ENCODE measurements at places on chromosomes 16 and 17. TPM values are rescaled to one million over a fixed set of nuclear protein-coding genes. Genes with fewer than 3 reads are reported as not detected.

SULT1A4 gene
- 11.6 TPM for total RNA-seq

TMEM204 gene
- total RNA-seq = 14.9 TPM

CPHXL2 gene
- total RNA-seq = not detected

MMP15 gene
- total RNA-seq = 5.0 TPM

DPEP3 gene
- total RNA-seq = not detected

CYBA gene
- 64.0 TPM for total RNA-seq

VASN gene
- 0.22 TPM for total RNA-seq

HOXB6 gene
- 2.5 TPM for total RNA-seq

KIF18B gene
- 12.0 TPM for total RNA-seq

WFDC1 gene
- total RNA-seq = not detected

NUPR1 gene
- total RNA-seq = 0.65 TPM

TAT gene
- total RNA-seq = not detected

GAA gene
- 28.3 TPM for total RNA-seq

KIF2B gene
- not detected for total RNA-seq

RCVRN gene
- not detected for total RNA-seq

HOXB7 gene
- total RNA-seq = 13.4 TPM

ALOX15B gene
- total RNA-seq = not detected

TMEM238L gene
- not detected for total RNA-seq

PITPNM3 gene
- 1.3 TPM for total RNA-seq

CLEC19A gene
- total RNA-seq = not detected

MAZ gene
- total RNA-seq = 191 TPM

HS3ST3B1 gene
- 0.29 TPM for total RNA-seq

CCDC40 gene
- 2.0 TPM for total RNA-seq

OR3A3 gene
- total RNA-seq = not detected

NPIPB6 gene
- total RNA-seq = 3.3 TPM

ANKRD13B gene
- 16.9 TPM for total RNA-seq

NAT9 gene
- 28.6 TPM for total RNA-seq

TMEM100 gene
- total RNA-seq = not detected

CD300A gene
- not detected for total RNA-seq

RTN4RL1 gene
- total RNA-seq = under 0.01 TPM

AGRP gene
- not detected for total RNA-seq

GUCY2D gene
- total RNA-seq = not detected

PIK3R6 gene
- not detected for total RNA-seq

ATP2A3 gene
- 1.3 TPM for total RNA-seq

HS3ST6 gene
- total RNA-seq = not detected

PYY gene
- not detected for total RNA-seq

MAP3K14 gene
- total RNA-seq = 4.1 TPM

ANKRD40 gene
- total RNA-seq = 69.2 TPM

RAB26 gene
- total RNA-seq = 0.66 TPM

KRTAP3-3 gene
- total RNA-seq = not detected

CEP112 gene
- 15.3 TPM for total RNA-seq

LAT gene
- 0.79 TPM for total RNA-seq
